Dorsolateral prefrontal cortex (tissue), 122 donors: ENCODE measurements at places on chromosomes 7 and 10.

GRCh38 chr7:75856536-75856935 is 22.3 kb upstream of the RHBDD2 start:
- DNase-seq, result no peak

GRCh38 chr10:4020631-4021030 is 235.6 kb upstream of the KLF6 start:
- DNase-seq, result no peak

- DNase-seq, result no peak
These were observed 83.8 kb downstream of the PDGFA start for GRCh38 chr7:435630-436366.

- no peak for DNase-seq
These were observed 56.7 kb downstream of the GRK5 start for GRCh38 chr10:119263951-119264617.

DNA sequence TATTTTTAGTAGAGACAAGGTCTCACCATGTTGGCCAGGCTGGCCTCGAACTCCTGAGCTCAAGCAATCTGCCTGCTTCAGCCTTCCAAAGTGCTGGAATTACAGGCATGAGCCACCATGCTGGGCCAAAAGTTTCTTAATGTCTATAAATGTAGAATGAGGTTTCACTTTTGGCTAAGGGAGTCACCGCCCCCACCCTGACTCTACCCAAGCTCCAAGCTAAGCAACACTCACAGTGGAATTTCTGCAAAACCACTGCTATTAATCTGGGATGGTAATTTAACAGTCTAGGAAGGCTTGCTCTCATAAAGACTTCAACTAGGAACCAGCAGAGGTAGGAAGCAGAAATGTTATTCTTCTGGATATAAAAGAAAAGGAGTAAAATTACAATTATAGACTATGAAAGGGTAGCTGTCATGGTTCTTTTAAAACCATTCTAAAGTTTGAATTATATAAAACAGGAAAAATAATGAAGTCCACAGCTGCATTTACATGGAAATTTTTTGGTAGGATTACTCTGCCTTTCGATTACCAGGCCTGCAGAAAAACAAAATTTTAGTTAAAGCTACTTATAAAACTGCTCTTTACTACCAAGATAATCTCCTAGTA is 211.6 kb downstream of the SFMBT2 start:
- DNase-seq, result no peak

GRCh38 chr7:43491984-43492383 is 90.9 kb upstream of the STK17A start:
- no peak for DNase-seq

DNA sequence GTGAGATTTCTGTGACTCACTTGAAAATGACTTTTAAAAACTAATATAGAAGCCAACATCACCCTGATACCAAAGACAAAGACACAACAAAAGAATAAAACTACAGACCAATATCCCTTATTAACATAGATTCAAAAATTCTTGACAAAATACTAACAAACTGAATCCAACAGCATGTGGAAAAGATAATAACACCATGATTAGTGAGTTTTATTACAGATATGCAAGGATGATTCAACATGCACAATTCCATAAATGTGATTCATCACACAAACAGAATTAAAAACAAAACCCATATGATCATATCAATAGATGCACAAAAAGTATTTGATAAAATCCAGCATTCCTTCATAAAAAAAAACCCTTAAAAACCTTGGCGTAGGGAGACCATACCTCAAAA is 6.5 kb downstream of the MGAM start:
- DNase-seq, result no peak

- no peak for DNase-seq
These were observed 606 bp downstream of the PALD1 start for GRCh38 chr10:70479165-70479581.

DNA sequence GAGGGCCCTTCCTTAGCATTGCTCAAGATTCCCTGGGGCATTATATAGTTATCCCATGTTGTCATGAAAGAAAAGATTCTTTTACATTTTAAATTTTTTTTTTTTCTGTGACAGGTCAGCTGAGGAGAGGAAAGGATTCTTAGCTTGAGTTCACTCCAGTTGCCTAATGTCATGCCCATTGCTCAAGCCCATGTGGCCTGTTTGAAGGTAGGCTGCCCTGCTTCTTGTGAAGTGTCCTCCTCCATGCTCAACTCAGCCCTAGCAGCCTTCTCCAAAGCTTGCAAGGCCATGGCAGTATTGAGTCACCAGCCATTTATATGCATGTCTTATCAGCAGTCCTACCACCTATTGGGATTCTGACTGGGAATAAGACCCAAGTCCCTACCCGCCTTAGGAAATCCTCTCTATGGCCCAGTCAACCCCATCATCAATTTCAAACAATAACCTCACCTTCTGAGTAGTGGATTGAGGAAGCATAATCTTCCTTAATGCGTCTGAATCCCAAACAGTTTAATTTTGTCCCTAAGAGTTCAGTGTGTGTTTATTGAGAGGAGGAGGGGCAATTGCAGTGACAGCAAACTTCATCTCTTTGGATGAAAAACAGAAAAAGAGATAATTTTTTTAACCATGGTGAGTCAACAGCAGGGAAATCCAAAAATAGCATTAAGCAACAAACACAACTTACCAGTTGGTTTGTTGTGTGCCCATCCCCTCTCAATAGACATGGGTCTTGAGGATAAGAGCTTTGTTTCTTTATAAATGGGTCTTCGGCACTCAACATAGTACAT is 38.6 kb upstream of the WASL start:
- no peak for DNase-seq

- DNase-seq, result no peak
These were observed 269.3 kb downstream of the DNAJB6 start for GRCh38 chr7:157606140-157606539.

- DNase-seq, result no peak
These were observed 387.3 kb downstream of the HPSE2 start for GRCh38 chr10:98848361-98848760.

- DNase-seq, result peak; percentile 30
These were observed 22.4 kb downstream of the ZFAND2A start for GRCh38 chr7:1137517-1138167.

DNA sequence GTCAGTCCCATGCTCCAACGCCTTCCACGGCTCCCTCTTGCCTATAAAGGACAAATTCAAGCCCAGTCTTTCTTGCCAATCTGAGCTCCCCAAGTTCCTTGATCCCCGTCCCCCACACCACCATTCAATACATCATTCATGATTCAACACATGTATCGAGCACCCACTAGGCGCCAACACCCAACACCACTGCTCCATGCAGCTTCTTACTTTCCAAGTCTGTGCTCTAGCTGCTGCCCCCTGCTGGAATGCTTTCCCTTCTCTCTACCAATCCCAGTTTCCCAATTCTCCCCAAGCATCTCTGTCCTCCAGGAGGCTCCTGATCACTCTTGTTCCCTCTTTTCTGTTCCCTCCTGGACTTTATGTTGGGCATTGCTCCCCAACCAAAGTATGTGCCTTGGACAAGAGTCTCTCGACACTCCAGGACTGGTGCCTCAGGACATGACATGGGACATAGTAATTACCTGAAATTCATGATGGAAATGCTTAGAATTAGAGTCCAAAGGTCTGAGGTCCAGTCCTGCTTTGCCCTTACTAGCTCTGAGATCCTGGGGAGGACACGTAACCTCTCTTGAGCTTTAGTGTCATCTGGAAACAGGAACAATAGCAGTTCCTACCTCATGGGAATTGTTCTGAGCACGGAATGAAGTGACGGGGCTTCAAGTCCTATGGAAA is 172.7 kb downstream of the NEURL1 start:
- DNase-seq, result no peak

- DNase-seq, result no peak
These were observed 443.2 kb upstream of the SEMA3A start for GRCh38 chr7:84637568-84638338.

- DNase-seq, result no peak
These were observed 375.3 kb upstream of the NFE2L3 start for GRCh38 chr7:25776744-25777123.

- DNase-seq, result no peak
These were observed 49.2 kb upstream of the MGMT start for GRCh38 chr10:129417870-129418269.

DNA sequence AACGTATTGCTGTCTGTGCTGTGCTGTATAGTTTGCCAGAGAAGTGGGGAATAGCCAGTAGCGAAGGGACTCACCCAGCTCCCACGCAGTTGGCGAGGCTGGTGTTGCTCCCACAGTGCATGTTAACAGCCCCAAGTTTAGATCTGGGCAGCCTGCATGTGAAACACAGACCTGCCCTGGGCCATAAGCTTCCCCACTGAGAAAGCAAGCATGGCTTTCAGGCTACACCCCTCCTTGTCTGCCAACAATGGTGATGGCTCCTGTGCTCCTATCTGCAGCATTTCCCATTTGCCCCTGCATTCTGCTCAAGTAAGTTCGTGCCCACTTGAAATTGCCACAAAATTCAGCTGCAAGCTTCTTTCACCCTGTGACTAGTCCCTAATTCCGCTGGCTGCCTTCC is 57.5 kb downstream of the IPMK start:
- DNase-seq, result no peak

- no peak for DNase-seq
These were observed 44.9 kb downstream of the ANXA8 start for GRCh38 chr10:47438857-47439474.

GRCh38 chr10:75972491-75973276 is 541.3 kb downstream of the LRMDA start:
- no peak for DNase-seq

DNA sequence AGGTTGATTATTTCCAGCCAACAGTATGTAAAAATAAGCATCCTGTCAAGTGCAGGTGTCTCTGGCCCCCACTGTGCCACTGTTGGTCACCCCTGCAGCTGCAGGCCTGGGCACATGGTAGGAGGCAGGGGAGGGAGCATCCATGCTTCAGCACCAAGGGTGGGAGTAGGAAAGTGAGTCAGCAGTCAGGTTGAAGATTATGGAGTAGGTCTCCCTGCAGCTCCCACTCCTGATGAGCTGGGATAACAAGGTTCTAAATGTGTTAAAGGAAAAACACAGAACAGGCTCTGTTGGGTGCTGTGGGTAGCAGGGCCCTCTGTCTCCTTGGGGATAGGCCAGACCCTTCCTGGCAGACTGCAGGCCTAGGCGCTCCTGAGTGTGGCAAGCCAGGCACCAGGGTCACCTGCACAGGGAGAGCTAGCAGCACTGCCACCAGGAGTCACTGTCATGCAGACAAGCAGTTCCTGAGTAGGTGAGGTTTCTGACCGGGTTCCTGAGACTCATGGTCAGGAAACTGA is 59.3 kb downstream of the NUDCD3 start:
- DNase-seq, result peak; percentile 54

DNA sequence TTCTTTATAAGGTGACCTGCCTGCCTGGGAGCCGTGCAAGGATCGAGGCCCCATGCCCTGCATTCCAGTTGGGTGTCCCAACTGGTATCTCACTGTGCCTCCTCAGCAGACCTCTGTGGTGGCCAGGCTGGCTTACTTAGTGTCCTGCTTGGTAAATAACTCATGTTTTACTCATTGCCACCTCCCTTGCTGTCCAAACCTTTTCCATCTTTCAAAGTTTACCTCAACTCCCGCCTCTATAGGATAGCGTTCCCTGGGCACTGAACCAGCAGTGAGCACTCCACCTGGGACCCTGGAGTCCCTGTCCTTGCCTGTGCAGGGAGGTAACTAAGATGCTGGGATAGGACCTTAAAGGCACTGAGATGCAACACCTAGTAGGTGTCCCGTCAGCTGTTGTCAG is 33.6 kb downstream of the SLC18A2 start:
- no peak for DNase-seq

DNA sequence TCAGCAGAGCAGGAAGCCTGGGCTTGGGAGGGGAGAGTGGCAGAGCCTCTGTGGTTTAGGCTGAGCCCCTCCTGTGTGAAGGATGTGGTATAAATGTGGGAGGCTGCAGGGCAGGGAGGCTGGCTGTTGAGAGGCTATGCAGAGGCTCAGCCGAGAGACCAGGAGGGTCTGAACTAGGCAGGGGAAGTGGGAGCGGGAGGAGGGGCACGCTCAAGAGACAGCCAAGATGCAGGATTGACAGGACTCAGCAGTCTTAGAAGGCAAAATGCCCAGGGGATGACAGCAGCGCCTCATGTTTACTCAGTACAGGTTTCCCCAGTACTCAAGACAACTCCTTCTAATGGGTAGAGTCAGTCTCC is 24.3 kb downstream of the BTBD16 start:
- DNase-seq, result no peak

DNA sequence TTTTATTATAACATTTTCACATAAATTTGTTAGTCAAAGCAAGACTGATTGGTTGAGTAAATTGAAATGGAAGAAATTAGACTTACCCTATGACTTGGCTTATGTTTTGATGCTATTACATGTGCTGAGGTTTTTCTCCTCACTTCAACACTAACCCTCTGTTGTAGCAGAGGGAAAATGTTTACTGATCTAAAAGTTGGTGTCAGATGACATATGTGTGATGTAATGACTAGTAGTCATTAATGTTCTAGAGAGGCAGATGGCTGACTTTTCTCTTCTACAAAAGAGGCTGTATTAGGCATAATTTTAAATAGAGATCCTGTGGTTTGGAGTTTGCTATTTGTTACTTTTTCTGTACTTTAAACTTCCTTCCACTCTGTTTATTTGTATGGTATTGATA is 266.0 kb downstream of the BBS9 start:
- DNase-seq, result no peak

- no peak for DNase-seq
These were observed 56.8 kb downstream of the SDHAF3 start for GRCh38 chr7:97174303-97174702.

DNA sequence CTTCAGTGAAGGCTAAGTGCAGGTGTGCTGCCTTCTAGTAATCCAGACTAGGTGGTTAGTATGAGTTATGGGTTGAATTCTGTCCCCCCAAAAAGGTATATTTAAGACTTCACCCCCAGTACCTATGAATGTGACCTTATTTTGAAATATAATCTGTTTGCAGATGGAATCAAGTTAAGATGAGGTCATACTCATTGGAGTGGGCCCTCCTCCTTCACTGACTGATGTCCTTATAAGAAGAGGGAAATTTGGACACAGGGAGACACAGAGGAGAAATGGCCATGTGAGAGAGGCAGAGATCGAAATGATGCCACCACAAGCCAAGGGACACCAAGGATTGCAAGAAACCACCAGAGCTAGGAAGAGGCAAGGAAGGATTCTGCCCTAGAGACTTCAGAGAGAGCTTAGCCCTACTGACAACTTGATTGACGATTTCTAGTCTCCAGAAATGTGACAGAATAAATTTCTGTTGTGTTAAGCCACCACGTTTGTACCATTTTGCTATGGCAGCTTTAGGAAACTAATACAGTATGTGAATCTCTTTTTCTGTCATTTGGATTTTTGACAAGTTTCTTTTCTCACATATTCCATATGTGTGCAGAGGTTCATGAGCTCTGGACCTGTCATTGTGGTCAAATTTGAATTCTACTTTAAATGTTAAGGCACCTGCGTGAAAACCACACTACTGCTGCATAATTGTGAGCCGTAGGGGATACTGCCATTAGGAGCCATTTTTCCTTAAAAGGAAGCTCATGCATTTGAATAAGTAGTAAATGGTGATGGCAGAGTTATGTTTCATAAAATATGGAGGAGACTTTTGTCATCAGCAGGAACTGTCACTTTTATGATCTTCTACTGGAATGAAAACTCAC is 2.6 kb upstream of the RPA3 start:
- no peak for DNase-seq

- DNase-seq, result no peak
These were observed 297.9 kb downstream of the GATA3 start for GRCh38 chr10:8352171-8353075.

GRCh38 chr7:64838691-64839090 is 44.5 kb downstream of the ZNF138 start:
- no peak for DNase-seq

- no peak for DNase-seq
These were observed 995.2 kb downstream of the ANKRD7 start for GRCh38 chr7:119219663-119220062.
